ENCODE measurements at places on chromosomes 6 and 20.

DNA sequence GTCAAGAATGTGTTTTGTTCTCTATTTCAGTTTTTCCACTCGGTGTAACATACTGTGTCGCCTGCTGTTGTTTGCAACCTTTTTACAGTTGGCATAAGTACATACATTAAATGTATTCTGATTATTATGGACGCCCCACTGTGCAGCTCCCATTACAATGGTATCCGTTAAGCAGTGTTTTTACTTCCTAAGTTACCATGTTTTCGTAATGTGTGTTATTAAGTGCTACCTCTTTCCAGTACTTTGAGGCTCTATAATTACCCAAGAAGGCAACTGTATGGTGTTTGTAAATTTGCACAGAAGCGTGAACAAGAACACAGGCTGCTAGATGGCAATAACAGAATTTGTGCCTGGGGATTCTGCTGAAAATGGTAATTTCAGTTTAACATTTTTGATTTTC, 568.0 kb upstream of the MARCKS start:
- DNase-seq, result no peak

- no peak for DNase-seq
These were observed 4.9 kb downstream of the REV3L start for GRCh38 chr6:111478064-111478476.

DNA sequence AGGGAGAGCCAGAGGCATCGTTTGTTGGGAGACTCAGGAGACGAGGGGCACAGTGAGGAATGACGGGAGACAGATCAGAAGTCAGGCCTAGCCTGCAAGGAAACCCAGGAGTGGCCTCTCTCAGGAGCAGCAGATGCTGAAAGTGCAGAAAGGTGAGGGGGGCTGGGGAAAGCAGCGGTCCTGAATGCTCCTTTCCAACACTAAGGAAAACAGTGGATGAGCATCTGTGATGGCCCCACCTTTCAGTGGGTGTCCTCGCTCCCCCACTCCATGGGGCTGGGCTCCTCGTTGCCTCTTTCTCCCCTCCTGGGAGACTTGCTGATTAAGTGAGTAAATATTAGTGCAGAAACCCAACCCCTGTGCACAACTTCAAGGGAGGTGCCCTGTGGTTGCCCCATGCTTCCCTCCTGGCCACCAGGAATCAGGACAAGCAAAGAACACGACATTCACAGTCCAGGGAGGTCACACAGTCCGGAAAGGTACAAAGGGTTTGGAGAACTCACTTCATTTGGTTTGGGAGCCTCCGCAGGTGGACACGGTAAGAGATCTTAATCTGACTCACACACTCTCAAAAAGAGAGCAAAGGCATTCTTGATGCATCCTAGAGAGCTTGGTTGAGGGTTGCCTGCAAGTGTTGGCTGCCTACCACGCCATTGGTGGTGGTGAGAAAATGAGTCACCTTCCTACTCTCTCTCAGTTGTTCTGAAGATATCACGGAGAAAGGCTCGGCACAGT, 9.7 kb upstream of the BPIFB1 start:
- no peak for DNase-seq

DNA sequence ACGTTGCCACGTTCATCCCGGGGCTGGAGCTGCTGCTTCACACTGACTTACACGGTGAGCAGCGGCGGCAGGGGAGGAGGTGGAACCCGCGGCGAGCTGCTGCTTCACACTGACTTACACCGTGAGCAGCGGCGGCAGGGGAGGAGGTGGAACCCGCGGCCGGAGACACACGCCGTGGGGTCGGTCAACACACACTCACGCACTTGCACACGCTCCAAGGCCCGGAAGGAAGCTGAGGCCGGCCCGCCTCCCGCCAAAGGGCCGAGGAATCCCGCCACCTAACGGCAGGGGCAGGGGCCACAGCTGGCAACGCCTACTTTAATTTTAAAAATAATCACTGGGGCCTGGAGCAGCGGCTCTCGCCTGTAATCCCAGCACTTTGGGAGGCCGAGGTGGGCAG, 94.4 kb upstream of the FOXC1 start:
- DNase-seq, result no peak

DNA sequence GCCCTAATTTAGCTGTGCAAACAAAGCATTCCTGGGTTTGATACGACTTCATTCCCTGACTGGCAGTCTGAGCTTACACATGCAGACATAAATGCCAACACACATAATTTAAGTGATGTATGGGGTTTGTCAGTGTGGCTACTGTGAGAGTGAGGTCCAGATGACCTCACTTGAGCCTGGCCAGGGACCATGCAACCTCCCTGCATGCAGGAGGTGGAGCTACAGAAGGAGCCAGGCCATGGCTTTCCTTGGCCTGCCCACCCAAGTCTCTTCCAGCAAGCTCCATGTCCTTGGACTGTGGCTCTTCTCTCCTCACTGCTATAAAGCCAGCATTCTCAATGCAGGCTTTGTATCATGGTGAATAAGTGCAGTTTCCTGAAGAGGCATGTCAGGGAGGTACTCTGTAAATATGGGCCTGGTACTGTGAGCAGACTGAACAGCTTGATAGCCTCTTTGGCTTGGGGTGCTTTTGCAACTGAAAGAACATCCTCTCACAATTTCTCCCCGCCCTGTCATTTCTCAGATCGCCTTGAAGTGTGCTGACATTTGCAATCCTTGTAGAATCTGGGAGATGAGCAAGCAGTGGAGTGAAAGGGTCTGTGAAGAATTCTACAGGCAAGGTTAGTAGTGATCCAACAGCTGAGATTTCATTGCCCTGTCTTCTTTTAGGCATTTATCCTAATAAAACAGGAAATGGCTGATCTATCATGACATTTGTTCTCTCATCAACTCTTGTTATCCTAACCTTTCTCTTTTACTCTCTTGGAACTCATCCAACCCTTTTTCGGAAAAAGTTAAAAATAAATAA, 69.2 kb downstream of the MTFR2 start:
- no peak for DNase-seq
